ENCODE measurements at places on chromosomes 2 and 18.

DNA sequence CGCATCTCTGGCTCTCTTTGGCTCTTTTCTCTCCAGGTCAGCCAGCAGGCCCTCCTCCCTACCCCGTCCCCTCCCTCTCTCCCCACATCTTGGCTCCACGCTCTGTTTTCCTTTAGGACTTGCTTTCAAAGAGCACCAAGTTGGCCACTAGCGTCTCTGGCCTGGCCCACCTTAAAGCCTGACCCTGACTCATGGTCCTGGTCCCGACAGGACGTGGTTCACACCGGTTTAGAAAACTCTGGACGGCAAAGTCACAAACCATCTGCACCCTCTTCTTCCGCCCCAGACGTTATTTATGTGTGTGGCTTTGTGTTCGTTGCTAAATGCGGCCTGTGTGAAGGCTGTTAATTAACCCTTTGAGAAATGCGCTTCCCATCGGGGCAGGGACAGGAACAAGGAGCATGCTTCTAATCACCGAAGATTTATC is 169.0 kb upstream of the HAAO start:
- DNase-seq = peak; percentile 52
- H3K36me3 ChIP-seq = no peaks in the 10 kb centered on the region
- H3K4me1 ChIP-seq = no peaks in the 10 kb centered on the region
- H3K27me3 ChIP-seq = no peaks in the 10 kb centered on the region

DNA sequence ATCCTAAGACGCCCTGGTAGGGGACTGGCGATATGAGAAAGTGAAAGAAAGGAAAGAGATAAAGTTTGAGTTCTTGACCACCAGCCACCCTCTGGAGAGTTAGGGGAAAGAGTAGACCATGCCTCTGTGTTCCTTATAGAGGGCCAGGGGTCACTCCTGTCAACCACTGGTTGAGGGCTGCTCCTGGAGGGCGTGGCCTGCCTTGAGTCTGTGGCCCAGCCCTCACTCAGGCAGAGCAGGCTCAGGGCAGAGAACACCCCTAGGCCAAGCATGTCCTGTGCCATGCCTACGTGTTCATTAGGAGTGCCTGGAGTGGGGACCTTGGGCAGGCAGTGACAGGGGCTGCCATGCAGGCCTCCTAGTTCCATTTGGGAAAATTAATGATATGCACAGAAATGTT is 161.1 kb upstream of the EPB41L3 start:
- no peaks in the 10 kb centered on the region for H3K36me3 ChIP-seq
- no peaks in the 10 kb centered on the region for H3K4me1 ChIP-seq
- H3K4me3 ChIP-seq = no peak overlapping the region
- no peak overlapping the region for H3K27ac ChIP-seq

GRCh38 chr2:64656379-64656778 is 2.7 kb upstream of the SERTAD2 start:
- no peak for DNase-seq
- H3K27ac ChIP-seq = no peak overlapping the region
- no peaks in the 10 kb centered on the region for H3K27me3 ChIP-seq

GRCh38 chr2:102344397-102344796 is 11.2 kb upstream of the IL18R1 start:
- H3K4me3 ChIP-seq = no peak overlapping the region
- H3K27ac ChIP-seq = no peak overlapping the region
- H3K27me3 ChIP-seq = no peaks in the 10 kb centered on the region
- H3K4me1 ChIP-seq = no peaks in the 10 kb centered on the region
- no peaks in the 10 kb centered on the region for H3K36me3 ChIP-seq

GRCh38 chr18:23667114-23667513 is 4.4 kb upstream of the ANKRD29 start:
- no peak overlapping the region for H3K27ac ChIP-seq
- H3K4me1 ChIP-seq = no peaks in the 10 kb centered on the region
- no peaks in the 10 kb centered on the region for H3K36me3 ChIP-seq
- no peaks in the 10 kb centered on the region for H3K27me3 ChIP-seq

- peaks cover 4% of the 10 kb centered on the region for H3K27me3 ChIP-seq
- no peak overlapping the region for H3K4me3 ChIP-seq
- no peaks in the 10 kb centered on the region for H3K36me3 ChIP-seq
- no peak overlapping the region for H3K27ac ChIP-seq
Measured at GRCh38 chr2:239929504-239929903, 95.6 kb downstream of the NDUFA10 start.

GRCh38 chr2:202765436-202765835 is 106.1 kb downstream of the ICA1L start:
- peaks cover 27% of the 10 kb centered on the region for H3K36me3 ChIP-seq
- no peak overlapping the region for H3K4me3 ChIP-seq
- no peaks in the 10 kb centered on the region for H3K27me3 ChIP-seq
- no peaks in the 10 kb centered on the region for H3K4me1 ChIP-seq
- H3K27ac ChIP-seq = no peak overlapping the region

DNA sequence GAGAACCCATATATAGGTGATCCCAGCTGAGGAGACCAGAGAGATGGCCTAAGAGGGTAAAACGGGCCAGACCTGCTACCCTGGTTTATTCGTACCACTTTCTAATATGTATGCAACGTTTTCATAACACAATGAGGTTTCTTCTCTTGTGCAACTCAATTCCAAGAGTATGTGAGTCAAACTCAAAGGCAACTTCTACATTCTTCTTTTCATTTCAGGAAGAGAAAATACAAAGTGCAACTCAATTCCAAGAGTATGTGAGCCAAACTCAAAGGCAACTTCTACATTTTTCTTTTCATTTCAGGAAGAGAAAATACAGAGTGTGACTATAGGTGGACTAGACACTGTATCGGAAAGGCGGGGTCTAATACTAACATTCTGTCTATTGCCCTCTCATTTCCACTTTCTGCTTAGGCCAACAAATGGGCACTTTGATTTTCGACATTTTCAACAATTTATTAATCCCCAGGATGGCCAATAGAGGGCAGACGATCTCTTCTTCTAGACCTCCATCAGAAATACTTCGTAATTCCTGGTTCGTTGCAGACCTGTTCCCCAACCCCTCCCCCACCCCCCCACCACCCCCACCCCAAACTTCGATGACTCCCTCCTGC is 3.7 kb upstream of the CRIM1 start:
- no peaks in the 10 kb centered on the region for H3K36me3 ChIP-seq
- no peaks in the 10 kb centered on the region for H3K4me1 ChIP-seq
- no peak overlapping the region for H3K27ac ChIP-seq

- H3K4me3 ChIP-seq = no peak overlapping the region
- H3K27me3 ChIP-seq = no peaks in the 10 kb centered on the region
- H3K27ac ChIP-seq = no peak overlapping the region
- no peaks in the 10 kb centered on the region for H3K36me3 ChIP-seq
- no peak for DNase-seq
Measured at GRCh38 chr18:37684590-37684989, 119.0 kb upstream of the CELF4 start.

- H3K27me3 ChIP-seq = no peaks in the 10 kb centered on the region
- no peaks in the 10 kb centered on the region for H3K36me3 ChIP-seq
- no peak overlapping the region for H3K27ac ChIP-seq
- H3K4me3 ChIP-seq = no peak overlapping the region
- no peak for DNase-seq
Measured at GRCh38 chr2:192286093-192286701, 91.5 kb upstream of the TMEFF2 start.

GRCh38 chr2:225010804-225011203 is 31.5 kb downstream of the DOCK10 start:
- H3K4me1 ChIP-seq = no peaks in the 10 kb centered on the region
- H3K27ac ChIP-seq = no peak overlapping the region
- no peaks in the 10 kb centered on the region for H3K36me3 ChIP-seq
- H3K27me3 ChIP-seq = no peaks in the 10 kb centered on the region

- DNase-seq = no peak
- no peaks in the 10 kb centered on the region for H3K36me3 ChIP-seq
- no peak overlapping the region for H3K4me3 ChIP-seq
- H3K27me3 ChIP-seq = no peaks in the 10 kb centered on the region
- H3K4me1 ChIP-seq = no peaks in the 10 kb centered on the region
Measured at GRCh38 chr2:15682354-15682753, 90.7 kb downstream of the DDX1 start.

GRCh38 chr2:13193900-13194299 is 477.2 kb downstream of the TRIB2 start:
- no peak overlapping the region for H3K4me3 ChIP-seq
- no peak overlapping the region for H3K27ac ChIP-seq
- H3K4me1 ChIP-seq = no peaks in the 10 kb centered on the region

DNA sequence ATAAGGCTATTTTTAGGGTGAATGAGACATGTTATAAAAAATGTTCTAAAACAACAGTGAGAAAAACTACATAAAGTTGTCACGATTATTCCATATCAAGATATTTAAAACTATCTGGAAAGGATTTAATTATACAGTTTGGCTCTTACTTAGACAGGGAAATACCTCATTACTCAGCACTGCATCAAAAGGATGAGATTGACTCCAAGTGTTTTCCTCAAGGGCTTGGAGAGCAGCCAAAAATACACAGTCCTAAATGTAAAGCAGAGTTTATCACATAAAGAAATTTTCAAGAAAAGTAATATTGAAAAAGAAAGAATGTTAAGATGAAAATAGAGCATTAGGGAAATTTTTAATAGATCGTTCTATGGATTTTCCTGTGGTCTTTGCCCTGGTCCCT is 285.5 kb upstream of the NETO1 start:
- no peak for DNase-seq
- H3K27ac ChIP-seq = no peak overlapping the region
- no peaks in the 10 kb centered on the region for H3K36me3 ChIP-seq
- H3K4me3 ChIP-seq = no peak overlapping the region

DNA sequence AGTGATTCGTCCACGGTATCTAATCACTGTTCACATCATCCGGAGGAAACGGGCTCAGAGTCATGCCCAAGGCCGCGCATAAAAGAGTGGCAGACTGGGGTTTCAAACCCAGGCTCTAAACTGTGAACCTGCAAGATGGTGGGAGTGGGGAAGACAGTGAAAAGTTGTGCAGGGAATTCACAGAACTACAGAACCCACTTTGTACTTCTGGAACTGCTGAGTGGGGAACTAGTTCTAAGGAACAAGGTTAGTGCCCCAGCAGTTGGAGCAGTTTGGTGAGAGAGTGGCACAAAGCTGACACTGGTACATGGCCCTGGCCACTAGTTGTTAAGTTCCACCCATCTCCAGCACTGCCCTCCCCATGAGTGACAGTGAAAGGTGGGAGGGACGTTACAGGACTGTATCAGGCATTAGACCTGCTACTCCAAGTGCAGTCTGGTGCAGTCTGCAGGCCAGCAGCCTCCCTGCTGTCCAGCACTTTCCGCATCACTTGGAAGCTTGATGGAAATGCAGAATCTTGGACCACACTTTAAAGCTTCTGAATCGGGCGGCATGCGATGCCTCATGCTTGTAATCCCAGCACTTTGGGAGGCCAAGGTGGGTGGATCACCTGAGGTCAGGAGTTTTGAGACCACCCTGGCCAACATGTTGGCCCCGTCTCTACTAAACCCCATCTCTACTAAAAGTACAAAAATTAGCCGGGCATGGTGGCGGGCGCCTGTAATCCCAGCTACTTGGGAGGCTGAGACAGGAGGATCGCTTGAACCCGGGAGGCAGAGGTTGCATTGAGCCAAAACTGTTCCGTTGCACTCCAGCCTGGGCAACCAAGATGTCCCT is 47.3 kb downstream of the C2orf42 start:
- peak overlapping the region; percentile 100 for H3K27ac ChIP-seq
- no peak for DNase-seq
- H3K4me1 ChIP-seq = peaks cover 23% of the 10 kb centered on the region
- H3K36me3 ChIP-seq = no peaks in the 10 kb centered on the region

DNA sequence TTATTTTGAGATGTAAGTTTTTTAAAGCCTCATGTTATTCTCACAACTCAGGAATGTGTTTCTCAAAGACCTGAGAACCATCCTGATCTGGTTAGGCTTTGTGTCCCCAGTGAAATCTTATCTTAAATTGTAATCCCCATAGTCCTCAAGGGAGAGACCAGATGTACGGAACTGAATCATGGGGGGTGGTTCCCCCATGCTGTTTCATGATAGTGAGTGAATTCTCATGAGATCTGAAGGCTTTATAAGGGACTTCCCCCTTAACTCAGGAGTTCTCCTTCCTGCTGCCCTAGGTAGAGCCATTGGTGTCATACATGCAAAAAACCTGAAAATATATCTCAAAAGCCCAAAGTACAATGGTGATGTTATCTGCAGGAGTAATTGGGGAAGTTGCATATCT is 836.7 kb downstream of the CBLN2 start:
- no peak for DNase-seq
- H3K36me3 ChIP-seq = no peaks in the 10 kb centered on the region
- no peaks in the 10 kb centered on the region for H3K4me1 ChIP-seq

DNA sequence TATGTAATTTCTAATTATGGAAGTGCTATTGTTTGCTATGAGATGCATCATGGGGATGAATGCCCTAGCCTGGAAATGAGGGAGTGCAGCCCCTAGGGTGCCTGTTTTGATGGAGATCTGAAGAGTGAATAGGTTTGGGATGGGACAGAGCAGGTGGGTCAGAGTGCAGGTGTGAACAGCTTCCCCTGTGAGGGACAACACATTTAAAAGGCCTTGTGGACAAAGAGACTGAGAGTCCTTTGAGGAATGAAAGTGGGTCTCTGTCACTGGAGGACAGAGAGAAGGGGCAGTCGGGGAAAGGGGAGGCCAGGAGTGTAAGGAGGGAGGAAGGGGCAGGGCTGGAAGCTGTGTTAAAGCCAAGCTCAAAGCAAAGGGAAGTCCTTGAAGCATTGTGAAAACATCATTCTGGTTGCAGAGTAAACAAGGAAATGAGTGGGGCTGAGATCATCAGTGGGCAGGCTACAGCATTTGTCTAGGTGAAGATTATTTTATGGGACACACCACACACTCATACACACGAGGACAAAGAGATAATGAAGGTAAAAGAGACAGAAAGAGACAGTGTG is 877.6 kb downstream of the SLC4A3 start:
- H3K4me3 ChIP-seq = no peak overlapping the region
- no peaks in the 10 kb centered on the region for H3K27me3 ChIP-seq
- H3K36me3 ChIP-seq = no peaks in the 10 kb centered on the region
- H3K27ac ChIP-seq = no peak overlapping the region

DNA sequence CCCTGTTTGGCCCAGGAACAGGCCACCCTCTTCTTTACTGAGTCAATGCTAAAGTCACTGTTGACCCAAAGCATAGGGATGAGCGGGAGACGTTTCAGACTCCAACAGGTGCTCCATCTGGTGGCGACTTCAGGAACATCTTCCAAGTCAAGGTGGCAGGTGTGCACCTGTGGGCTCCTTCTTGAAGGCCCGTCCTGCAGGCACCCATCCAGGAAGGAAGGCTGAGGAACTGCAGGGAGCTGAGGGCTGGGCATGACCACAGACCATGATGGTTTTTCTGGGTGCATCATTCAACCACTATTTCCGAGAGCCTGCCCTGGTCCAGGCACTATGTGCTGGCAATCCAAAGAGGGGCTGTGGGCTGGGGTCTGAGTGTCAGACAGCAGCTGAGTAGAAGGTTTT is 142.8 kb downstream of the NDUFA10 start:
- H3K4me3 ChIP-seq = no peak overlapping the region
- no peaks in the 10 kb centered on the region for H3K27me3 ChIP-seq
- H3K27ac ChIP-seq = peak overlapping the region; percentile 50
- H3K4me1 ChIP-seq = peaks cover 14% of the 10 kb centered on the region
- peak; percentile 43 for DNase-seq
- no peaks in the 10 kb centered on the region for H3K36me3 ChIP-seq

- no peak for DNase-seq
- H3K4me3 ChIP-seq = no peak overlapping the region
- H3K4me1 ChIP-seq = no peaks in the 10 kb centered on the region
- no peaks in the 10 kb centered on the region for H3K27me3 ChIP-seq
Measured at GRCh38 chr18:24850532-24850931, 390.1 kb downstream of the HRH4 start.
